ENCODE measurements at places on chromosomes 5 and 9. TPM values are rescaled to one million over a fixed set of nuclear protein-coding genes. Genes with fewer than 3 reads are reported as not detected.

The CHSY3 gene
- polyA plus RNA-seq, result 4.4 TPM

GRCh38 chr5:57537811-57538210 lies 55.2 kb upstream of the ACTBL2 start:
- no peak for DNase-seq

DNA sequence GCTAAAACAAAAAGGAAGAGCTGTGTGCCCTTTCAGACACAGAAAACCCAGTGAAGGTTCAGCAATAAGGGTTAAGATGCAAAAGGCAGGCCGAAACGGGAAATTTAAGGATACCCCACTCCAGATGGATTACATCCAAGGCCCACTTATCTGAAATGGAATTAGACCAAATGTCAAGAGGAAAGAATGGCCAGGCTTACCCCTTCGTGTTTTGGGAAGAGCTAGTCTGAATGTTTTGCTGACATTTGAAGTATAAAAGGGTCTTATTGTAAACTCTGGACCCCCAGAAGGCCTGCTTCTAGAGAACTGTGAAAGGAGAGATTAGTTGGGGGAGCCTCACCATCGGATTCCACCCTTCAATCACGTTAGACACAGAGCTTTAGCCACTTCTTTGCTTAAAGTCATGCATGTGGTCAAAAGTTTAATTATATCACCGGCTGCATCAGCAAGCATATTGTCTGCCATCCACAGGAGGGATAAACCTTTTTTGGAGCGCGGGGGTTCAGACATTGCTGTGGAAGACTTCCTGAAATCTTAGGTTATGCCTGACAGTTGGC lies 93.3 kb downstream of the EFNA5 start:
- no peak for DNase-seq

The EQTN gene
- polyA plus RNA-seq, result not detected

The ELAVL2 gene
- 2.7 TPM for polyA plus RNA-seq

Measured in hindlimb muscle (tissue), 1 donor.